Germinal center (tissue), 1 donor: ENCODE measurements at places on chromosomes 4 and X.

- DNase-seq: no peak
These were observed 43.4 kb downstream of the TXK start for GRCh38 chr4:48090621-48091020.

DNA sequence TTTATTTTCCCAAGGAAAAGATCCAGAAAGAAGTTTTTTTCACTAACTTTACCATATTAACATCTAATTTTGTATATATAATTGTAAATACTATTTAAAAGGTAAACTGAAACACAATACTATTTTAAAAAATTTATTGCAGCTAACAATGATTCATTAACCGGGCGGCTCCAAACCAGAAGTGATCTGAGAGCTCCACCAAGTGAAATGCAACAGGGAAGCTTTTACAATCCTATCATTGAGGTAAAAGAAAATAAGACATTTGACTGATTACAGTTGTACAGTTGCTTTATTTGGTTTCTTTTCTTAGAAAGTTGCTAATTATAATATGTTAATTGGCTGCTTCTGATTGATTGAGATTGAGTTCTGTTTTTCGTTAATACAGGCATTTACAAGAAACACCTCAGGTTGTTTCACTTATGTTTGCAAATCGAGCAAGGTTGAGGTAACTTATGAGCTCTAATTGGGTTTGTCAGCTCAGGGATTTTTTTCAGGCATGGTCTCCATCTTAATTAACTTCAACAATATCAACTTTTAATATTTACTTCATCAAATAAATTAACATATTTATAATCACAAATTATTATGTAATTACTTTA, 220.2 kb upstream of the UGT8 start:
- no peak for DNase-seq

GRCh38 chr4:60422439-60422838, 777.7 kb upstream of the ADGRL3 start:
- DNase-seq: no peak

DNA sequence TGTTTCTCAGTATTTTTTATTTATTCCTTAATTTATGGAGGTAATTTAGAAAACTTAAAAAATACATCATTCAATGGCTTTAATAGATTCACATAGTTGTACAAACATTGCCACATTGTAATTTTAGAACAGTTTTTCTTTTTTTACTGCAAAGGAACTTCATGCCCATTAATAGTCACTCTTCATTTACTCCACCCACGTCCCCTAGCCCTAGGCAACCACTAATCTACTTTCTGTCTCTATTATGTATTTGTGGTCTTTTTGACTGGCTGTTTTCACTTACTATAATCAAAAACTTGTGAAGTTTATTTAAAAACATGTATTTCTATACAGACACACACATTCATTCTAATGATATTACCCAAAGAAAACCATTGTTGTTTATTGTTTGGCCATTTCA, 664.8 kb downstream of the GRID2 start:
- DNase-seq: no peak

GRCh38 chrX:26954029-26954428, 509.1 kb downstream of the PPP4R3C start:
- no peak for DNase-seq

- no peak for DNase-seq
These were observed 46.5 kb downstream of the PHOX2B start for GRCh38 chr4:41701983-41702382.

- no peak for DNase-seq
These were observed 645 bp downstream of the APLN start for GRCh38 chrX:129653971-129654651.

- peak; percentile 4 for DNase-seq
These were observed 219.0 kb downstream of the TLL1 start for GRCh38 chr4:166091912-166092510.

DNA sequence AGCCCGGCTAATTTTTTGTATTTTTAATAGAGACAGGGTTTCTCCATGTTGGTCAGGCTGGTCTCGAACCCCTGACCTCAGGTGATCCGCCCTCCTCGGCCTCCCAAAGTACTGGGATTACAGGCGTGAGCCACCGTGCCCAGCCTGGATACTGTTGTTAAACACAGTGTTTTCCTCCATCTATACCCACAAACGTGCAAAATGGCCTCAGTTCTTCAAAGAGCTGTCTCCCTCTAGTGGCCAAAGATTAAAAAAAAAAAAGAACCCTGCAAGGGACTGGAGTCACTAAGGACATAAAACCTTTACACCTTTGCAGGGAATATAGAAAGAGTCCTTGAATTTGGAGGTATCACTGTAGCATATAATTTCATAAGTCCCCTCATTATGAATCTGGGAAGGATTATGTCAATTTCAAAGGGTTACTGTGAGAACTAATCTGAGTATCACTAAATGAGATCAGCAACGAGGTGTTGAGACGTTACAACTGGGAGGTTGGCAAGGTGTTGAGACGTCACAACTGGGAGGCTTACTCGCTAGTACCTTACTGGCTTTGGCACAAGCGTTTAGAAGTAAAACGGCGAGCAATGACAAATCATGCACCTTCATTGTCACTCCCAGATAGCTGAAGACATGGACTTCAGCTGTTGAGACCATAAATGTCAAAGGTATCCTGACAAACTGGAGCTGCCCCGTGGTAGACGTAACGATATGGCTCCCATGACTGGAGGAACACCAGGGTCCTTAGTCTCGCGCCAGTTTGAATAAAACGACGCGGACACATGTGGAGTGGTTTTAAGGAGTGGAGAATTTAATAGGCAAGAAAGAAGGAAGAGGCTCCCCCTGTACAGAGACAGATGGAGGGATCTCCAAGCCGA, 33.4 kb upstream of the ENPP6 start:
- DNase-seq: peak; percentile 54

GRCh38 chr4:105057370-105058105, 89.1 kb upstream of the TET2 start:
- no peak for DNase-seq

- no peak for DNase-seq
These were observed 50.9 kb downstream of the RNF212 start for GRCh38 chr4:1062419-1062818.

- no peak for DNase-seq
These were observed 18.7 kb downstream of the MGST2 start for GRCh38 chr4:139684351-139684750.

DNA sequence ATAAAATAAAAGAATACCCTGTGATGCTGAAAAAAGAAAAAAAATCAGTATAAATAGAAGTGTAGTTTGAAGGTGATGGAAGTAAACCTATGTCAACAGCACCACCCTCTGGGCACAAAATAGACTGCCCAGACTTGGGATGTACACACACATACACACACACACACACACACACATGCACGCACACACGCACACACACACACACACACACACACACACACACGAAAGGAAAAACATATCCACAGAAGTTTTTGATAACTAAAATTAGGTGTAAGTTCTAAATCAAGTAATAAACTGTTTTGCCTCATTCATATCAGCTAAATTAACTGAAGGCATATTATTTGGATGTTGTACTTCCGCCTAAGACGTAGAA, 40.5 kb downstream of the ANXA5 start:
- DNase-seq: no peak

DNA sequence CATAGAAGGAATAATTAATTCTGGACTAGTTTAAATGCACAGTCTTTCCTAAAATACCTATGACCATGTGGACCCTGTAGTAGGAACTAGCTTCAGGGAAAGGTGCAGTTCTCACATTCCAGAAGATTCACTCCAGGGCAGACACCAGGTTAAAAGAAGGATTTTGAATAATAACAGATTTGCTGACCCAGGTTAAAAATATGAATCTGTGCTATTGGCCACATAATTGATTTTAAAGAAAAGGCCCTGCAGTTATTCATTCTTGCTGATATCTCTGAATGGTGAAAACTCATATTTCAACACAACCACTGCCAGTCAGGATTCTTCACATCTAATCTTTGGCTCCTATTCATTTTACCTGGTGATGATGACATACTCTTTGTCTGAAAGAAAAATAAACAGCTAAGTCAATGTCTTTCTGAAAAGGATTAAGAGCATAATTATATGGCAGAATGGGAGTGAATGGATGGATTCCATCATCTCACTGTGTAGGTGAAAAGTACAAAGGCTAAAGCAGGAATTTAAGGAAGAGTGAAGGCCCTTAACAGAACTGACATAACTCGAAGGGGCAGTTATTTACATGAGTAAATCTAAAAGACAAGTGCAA, 432.8 kb downstream of the PDGFC start:
- no peak for DNase-seq

- DNase-seq: no peak
These were observed 71.3 kb downstream of the SLC9A7 start for GRCh38 chrX:46687619-46688018.

DNA sequence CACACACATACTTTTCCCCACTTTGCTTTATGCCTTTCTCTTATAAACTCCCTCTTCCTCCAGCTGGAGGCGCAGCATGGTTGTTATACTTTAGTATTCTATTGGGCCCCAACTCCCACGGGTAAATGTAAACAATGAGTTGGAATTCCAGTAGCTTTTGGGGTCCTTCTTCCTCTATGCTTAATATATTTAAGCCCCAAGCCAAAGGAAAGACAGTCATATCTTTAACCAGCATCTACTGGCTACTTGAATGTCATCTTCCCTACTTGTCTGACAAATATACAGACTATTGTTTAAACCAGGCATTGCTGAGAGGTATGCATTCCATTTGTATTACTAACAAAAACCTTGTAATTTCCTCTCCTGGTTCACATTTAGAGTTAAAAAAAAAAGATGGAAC, 72.9 kb downstream of the WDR19 start:
- no peak for DNase-seq

- no peak for DNase-seq
These were observed 56.3 kb downstream of the MSN start for GRCh38 chrX:65723706-65724105.

- DNase-seq: no peak
These were observed 423.7 kb upstream of the TEX13C start for GRCh38 chrX:124895947-124896346.

DNA sequence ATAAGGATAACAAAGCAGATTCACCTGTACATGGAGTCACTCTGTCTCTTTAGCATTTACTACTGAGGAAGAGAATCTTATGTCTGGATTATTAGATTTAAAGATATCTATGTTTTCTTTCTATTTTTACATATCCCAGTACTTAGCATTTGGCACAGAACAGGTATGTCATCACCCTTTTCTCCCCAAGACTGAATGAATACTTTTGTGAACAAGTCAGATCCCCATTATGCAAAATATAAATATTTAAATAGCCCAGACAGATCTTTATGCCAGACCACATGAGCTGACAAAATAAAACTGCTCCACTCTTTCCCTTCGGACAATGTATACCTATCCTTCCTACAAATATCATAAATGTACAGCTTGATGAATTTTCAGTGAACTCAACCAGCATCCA, 94.5 kb downstream of the CASK start:
- DNase-seq: no peak

DNA sequence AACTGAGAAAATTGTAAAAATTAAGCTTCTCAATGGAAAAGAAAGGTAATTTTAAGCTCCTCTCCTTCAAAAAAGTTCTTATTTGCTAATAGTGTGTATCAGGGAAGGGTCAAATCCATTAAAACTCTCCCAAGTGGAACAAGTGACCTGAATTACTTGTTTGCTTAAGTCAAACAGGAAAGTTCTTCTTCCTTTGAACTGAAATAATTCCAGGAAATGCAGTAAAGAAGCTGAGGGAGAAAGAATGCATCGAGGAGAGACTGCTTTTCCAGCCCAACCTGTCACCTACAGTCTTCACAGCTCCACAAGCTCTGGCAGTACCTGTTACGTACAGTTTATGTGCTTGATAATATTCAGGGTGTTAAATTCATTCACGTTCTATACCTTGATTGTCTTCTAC, 131.1 kb downstream of the KLHL8 start:
- DNase-seq: no peak

DNA sequence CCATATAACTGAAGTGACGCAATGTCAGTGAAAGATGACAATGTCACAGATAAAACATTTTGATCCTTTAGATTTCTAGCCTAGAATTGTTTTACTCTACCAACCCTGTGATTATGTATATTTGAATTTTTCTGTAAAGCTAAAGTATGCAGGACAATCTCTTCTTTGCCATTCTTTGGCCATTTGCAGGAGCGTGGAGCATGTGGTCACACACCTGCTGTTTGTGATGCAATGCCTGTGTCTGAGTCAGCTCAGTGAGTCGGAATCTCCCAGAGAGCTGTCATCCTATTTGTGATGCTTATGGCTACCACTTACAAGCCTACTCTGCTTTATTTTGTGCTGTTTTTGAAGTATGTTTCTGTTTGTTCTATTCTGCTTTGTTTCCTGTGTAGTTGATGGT, 214.5 kb downstream of the NAF1 start:
- no peak for DNase-seq

- DNase-seq: no peak
These were observed 6.2 kb upstream of the HPSE start for GRCh38 chr4:83340692-83341343.

- no peak for DNase-seq
These were observed 78.5 kb downstream of the IL1RAPL1 start for GRCh38 chrX:28665778-28666177.

GRCh38 chr4:1367936-1368289, 20.9 kb downstream of the UVSSA start:
- no peak for DNase-seq

DNA sequence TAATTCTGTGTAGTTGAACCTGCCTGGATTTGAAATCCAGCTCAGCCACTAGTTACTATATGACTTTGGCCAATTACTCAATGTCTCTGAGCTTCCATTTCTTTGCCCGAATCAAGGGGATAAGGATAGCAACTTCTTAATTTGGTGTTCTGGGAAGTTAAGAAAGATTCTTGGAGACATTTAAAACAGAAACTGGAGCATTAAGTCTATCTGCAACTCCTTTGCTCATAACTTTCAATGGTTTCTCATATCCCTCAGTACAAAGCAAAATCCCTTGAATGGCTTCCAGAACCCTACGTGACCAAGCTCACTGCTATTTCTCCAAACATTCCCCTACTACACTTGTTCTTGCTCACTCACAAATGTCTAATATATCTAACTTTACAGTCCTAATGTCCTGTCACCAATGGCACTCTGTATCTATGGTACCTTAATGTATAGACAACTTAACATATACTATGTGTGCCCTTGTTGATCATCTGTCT, 849.1 kb upstream of the SLIT2 start:
- no peak for DNase-seq

DNA sequence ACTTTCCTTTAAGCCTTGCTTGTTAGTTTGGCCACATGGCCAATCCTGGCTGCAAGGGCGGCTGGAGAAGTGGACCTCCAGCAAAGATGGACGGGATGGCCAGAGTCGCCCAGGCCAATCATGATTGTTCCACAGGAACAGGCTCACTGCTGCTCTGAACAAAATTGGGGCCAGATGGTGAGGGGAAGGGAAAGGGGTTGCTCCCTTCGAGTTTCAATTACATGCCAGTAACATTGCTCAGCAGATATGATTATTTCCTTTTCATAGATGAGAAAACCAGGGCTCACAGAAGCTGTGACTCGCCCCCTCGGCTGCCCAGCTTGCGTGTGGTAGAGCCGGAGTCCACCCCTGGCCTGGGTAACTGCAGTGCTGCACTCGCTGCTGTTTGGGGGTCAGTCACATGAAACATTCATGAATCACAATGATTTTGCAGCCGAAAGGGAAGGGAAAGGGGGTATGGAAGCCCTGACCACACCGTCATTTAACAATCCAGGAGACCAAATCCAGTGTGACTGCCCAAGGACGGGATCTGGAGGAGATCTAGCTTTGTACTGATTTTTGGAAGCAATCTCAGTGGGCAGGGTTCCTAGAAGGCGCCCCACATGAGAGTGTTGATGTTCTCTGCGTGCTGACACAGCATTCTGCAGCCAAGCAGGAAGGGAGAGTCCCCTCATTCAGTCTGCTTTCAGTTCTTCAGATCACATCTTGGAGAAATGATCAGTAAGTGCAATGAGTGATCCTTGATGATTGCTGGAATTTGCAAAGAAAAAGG, 77.3 kb upstream of the MSX1 start:
- DNase-seq: no peak
